HFF-Myc (cell line): ENCODE measurements at places on chromosomes 5 and 9.

- DNase-seq: no peak
Measured at GRCh38 chr9:127773272-127773671, 5.2 kb downstream of the SH2D3C start.

DNA sequence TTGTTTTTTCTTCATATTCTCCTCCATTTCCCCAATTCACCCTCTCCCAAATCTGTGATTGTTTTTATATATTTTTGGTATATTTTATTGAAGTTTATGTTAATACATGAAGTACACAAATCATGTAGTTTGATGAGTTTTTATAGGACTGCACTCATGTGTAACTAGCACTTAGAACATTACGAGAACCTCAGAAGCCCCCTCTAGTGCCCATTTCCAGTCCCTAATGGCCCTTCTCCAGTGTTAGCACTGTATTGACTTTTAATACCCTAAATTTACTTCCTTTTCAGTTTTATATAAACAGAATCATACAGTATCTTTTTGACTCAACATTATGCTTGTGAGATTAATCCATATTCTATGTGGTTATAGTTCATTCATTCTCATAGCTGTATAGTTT, 18.5 kb upstream of the FKTN start:
- DNase-seq: peak; percentile 2

DNA sequence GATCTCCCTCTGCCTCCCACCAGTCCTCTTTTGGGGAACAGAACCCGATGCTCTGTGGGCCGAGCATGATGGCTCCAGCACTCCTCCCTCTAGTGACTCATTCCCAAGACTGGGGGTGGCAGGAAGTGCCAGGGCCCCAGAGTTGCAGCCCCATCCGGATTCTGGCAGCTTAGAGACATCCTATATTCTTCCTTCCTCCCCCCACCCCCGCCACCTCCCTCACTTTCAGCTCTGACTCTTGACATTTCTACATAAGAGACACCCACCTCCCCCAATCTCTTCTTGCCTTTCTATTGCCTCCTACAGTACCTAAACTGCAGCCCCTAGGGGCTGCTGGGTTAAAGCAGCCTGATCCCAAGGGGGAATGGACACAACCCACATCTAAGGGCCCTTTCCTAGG, 47.1 kb upstream of the MATR3 start:
- DNase-seq: no peak

- DNase-seq: no peak
Measured at GRCh38 chr5:28574606-28575005, 1536.2 kb upstream of the CDH9 start.

DNA sequence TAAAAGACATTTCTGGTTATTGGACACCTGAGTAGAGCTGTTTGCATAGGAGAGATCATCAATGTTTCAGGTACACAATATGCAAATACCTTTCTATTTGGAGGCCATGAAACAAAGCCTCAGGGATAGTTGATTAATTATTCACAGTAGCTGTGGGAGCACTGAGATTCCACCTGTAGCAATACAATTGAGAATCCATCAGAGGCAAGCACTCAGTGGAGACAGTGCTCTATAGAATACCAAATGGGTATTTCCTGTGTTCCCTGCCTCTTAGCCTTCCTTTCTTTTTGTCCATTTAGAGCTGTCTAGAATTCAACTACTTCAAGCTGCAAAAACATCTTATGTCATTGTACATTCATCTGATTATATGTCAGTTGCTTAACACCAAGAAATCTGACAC, 1754.0 kb upstream of the ACO1 start:
- no peak for DNase-seq

- DNase-seq: no peak
Measured at GRCh38 chr9:86054695-86055094, 44.7 kb downstream of the GOLM1 start.

GRCh38 chr9:118686959-118687358, 682.3 kb downstream of the BRINP1 start:
- DNase-seq: no peak

GRCh38 chr5:22998362-22998761, 145.2 kb upstream of the CDH12 start:
- DNase-seq: no peak

GRCh38 chr5:25414742-25415141, 770.0 kb upstream of the CDH10 start:
- DNase-seq: no peak

DNA sequence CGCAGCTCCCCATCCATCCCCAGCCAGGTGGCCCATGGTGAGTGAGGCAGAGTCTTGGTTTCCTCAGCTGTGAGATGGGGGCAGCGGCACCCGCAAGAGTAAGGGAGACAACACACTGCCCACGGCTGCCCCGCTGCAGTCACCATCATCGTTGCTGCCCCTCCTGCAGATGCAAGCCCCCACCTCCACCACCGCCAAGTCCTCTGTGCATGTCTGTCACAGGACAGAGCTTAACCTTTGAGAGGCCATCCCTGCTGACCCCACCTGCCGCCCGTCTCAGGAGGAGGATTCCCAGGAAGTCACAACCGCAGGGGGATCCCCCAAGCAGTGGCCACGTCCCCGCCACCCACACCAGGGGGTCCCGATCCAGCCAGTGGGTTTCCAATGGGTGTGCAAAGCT, 113.7 kb downstream of the VAV2 start:
- DNase-seq: no peak

DNA sequence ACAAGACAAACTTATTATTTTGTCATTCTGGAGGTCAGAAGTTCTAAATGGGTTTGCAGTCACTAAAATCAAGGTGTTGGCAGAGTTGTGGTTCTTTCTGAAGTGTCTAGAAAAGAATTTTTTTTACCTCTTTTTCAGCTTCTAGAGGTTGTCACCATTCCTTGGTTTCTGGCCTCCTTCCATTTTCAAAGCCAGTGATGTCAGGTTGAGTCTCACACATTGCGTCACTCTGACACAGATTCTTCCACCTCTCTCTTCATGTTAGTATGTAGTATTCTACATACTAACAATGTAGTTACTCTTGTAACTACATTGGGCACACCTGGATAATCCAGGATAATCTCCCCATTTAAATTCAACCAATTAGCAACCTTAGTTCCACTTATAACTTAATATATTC, 290.3 kb downstream of the RFX3 start:
- DNase-seq: no peak

- no peak for DNase-seq
Measured at GRCh38 chr5:166883016-166883415, 1408.4 kb upstream of the WWC1 start.

DNA sequence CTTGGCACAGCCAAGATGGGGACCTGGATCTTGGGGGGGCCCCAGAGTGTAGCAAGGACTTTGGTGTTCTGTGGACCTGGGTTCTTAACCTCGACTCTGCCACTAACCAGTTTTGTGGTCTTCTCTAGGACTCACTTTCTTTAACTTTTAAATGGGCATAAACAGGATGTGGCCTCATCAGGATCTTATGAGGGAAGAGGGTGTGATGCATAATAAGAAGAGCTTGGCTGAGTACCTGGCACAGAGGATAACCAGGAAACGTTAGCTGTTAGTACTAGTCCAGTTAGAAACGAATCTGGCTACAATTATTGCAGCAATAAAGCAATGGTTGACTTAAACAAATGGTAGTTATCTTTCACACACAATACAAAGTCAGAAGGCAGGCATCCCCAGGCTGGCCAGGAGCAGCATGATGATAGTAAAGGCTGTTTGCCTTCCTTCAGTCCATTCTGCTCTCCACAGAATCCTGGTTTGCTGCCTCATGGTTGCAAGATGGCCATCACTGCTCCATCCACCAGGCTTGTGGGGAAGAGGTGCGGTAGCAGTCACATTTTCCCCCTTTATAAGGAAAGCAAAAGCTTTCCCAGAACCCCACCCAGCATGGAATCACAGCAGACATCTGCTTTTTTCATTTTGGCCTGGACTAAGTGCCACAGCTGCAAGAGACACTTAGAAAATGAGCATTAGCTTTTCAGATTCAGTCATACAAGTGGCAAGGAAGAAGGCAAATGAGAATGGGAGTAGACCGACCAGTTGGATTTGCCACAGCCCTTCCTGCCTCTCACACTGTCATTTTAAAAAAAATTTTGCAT, 225.0 kb downstream of the AOPEP start:
- no peak for DNase-seq

DNA sequence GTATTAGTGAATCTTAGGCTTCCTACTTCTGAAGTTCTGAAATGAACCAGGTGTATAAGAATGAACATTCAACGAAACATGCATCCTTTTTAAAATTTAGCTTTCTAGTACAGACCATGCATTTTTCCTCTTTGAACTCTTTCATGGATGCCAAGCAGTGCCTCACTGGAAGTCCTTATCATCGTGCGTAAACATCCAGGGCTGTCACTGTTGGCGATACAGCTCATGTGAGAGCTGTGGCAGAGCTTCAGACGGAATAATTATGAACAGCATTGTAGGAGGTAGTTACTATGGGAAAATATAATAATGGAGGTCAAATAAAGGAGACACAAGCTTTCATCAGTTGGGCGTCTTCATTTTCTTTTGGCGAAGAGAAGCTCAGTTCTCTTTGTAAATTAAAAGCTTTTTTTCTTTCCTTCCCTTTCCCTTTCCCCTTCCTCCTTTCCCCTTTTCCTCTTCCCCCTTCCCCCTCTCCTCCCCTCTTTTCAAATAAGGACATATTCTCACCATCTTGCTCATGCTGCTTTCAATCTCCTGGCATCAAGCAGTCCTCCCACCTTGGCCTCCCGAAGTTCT, 167.3 kb downstream of the KDM4C start:
- no peak for DNase-seq

DNA sequence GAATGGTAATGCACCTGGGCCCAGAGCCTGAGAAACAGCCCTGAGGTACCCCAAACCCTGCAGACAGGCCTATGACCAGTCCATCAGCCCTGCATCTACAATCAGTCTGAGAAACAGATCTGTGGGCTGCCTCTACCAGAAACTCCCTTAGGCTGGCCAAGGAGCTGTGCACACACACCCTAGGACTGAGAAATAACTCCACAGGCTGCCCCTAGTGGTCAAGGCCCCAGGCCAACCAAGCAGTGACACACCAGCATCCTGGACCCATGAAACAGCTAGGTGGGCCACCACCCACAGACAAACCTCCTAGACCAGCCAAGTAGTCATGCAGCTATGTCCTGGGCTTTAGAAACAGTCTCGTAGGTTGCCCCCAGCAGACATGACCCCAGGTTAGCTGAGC, 253.6 kb upstream of the VLDLR start:
- no peak for DNase-seq

DNA sequence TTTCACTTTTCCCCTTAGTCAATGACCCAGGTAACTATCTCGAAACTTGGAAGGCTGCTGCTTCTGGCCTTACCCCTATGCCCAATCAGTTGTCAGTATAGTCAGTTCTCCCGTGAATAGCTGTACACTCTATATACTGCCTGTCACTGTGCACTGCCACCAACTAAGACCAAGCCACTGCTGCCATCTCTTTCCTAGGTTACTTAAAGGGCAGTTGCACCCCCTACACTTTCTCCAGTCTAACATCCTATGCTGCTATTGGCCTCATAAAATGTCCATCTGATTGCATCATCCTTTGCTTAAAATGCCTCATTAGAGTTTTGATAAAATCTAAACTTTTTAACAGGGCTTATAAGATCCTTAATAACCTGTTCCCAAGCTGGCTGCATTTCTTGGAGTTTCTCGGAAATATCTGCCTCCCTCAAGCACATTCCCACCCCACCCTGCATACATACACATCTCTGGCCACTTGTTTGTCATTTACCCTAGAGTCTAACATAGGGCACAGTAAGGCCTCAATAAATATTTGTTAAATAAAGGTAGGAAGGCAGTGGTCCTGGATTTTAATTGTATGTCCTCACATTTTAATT, 32.8 kb upstream of the TNFAIP8 start:
- DNase-seq: no peak

DNA sequence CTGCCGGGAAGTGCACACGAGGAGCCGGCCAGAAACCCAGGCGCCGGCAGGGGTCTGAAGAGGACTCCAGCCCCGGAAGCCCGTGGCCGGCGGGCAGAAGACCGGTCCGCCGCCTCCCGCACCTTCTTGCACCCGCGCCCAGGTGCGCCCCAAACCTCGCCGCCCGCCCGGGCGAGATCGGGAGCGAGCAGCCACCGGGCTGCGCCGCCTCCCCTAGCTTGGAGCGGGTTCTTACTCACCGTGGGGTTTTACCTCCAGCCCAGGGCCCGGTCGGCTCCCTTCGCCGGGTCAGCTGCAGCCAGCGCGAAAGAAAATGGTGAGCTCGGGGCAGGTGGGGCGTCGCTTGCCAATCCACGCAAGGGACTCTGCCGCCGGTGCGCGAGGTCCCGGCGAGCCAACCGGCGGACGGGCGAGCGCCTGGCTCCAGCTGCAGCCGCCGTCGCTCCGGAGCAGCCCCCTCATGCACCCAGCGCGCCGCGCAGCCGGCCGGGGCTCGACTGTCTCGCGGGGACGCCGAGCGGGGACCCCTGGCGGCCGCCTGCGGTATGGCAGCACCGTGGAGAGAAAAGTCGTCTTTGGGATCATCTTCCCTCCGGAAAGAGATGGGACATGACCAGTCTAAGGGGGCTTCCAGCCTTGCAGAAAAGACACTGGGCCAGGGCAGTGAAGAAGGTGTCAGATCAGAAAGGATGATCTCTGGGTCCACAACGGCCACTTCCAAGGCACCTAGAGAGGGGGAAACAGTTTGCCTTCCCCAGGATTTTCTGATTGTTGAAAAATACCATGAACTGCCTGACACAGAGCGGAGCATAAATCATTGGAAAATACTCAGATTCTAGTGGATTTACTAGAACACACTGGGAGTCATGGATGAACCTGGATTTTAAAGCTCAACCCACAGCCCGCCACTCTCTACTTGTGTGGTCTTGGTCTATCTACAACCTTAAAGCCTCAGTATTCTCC, at the start of gene MOB3B:
Gene MOB3B, minus strand, starts transcription at position 499 of the 963 bp plus-strand sequence. CDS start 74,264 bp downstream, outside the sequence.
- no peak for DNase-seq

GRCh38 chr9:81227507-81228245, 461.7 kb downstream of the TLE1 start:
- no peak for DNase-seq

GRCh38 chr9:93221044-93221443, 37.1 kb downstream of the WNK2 start:
- no peak for DNase-seq
